ENCODE measurements at places on chromosomes 5 and 9. TPM values are rescaled to one million over a fixed set of nuclear protein-coding genes. Genes with fewer than 3 reads are reported as not detected.

DNA sequence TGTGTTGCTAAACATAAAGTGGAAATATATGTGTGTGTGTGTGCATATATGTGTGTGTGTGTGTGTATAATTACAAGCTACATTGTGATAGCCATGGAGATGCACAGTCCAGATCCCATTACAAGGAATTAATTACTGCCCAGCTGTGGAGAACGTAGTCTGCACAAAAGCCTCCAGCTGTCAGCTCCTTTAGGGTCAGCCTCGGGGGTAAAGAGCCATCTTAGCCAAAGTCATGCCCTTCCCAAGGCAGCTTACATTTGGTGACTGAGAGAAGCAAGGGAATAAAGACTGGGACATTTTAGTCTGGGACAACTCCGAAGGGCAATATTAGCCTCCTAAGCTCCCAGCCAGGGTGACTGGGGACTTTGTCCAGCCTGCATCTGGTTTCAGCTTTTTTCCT is 21.9 kb upstream of the FOCAD start:
- no peak for DNase-seq

DNA sequence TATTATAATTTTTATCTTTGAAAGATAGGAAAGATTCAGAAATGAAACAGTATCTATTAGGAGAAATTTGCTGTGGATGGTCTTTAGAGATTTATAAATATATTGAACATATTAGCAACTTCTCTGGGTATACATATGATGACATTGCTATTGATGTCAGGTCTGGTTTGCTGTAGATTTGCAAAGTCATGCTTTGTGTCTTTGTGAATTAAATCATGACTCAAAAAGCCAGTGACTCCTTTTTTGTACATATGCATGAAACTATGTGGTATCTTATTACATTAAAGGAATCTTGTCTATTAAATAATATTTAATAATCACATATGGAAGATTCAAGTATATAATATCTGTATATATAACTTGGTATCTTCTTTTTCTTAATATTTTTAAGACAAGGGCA is 141.9 kb downstream of the ST8SIA4 start:
- no peak for DNase-seq

GRCh38 chr9:97788763-97789663 is 64.0 kb upstream of the FOXE1 start:
- DNase-seq, result no peak

GRCh38 chr5:170200876-170201275 is 31.9 kb upstream of the C5orf58 start:
- no peak for DNase-seq

CARD9 gene
- total RNA-seq, result 2.8 TPM

DNA sequence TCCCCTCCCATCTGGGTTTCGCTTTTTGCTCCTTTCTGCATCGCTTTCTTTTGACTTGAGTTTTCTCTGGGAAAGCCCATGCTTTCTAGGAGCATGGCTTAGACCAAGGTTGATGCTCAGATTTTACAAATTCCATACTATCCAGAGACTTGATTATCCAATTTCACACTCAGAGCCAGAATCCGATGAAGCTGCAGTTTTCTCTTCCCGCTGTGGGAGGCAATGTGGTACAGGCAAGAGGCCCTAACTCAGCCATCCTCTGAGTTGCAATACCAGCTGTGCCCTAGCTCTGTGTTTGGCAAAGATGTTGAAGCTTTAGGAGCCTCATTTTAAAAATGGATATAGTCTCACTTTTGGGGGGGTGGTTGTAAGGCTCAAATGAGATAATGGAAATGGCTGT is 85.1 kb downstream of the BRINP1 start:
- no peak for DNase-seq

Data from natural killer cell treated with Interleukin-12 subunit alpha and Interleukin-12 subunit beta and Interleukin-15 and Interleukin-18, amount 100 ng/mL, for 72 hours (primary cell).